ENCODE measurements at places on chromosomes 3 and 15. TPM values are rescaled to one million over a fixed set of nuclear protein-coding genes. Genes with fewer than 3 reads are reported as not detected.

The SPRED1 gene
- total RNA-seq: 55.7 TPM

The PHLDB2 gene
- total RNA-seq: 82.1 TPM

The PSTPIP1 gene
- not detected for total RNA-seq

The NAALADL2 gene
- 16.4 TPM for total RNA-seq

The RASGRP1 gene
- total RNA-seq: 9.5 TPM

The GRM2 gene
- not detected for total RNA-seq

The CLDN16 gene
- total RNA-seq: 0.43 TPM

The ZNF385D gene
- 0.64 TPM for total RNA-seq

The ZNF80 gene
- not detected for total RNA-seq

The DAZL gene
- not detected for total RNA-seq

The NCKIPSD gene
- total RNA-seq: 17.7 TPM

The SLC51B gene
- total RNA-seq: not detected

The GPR87 gene
- total RNA-seq: 0.43 TPM

The GNAI2 gene
- total RNA-seq: 297 TPM

The PPP1R2 gene
- 81.5 TPM for total RNA-seq

The MINAR1 gene
- 2.3 TPM for total RNA-seq

The CILP gene
- under 0.01 TPM for total RNA-seq

The PLSCR2 gene
- total RNA-seq: not detected

The UROC1 gene
- under 0.01 TPM for total RNA-seq

The SH2D7 gene
- not detected for total RNA-seq

The COLQ gene
- total RNA-seq: 0.43 TPM

The ABHD17C gene
- 12.1 TPM for total RNA-seq

The XXYLT1 gene
- total RNA-seq: 33.5 TPM

The STT3B gene
- 187 TPM for total RNA-seq

The C3orf20 gene
- not detected for total RNA-seq

The SNTN gene
- not detected for total RNA-seq

The GPR27 gene
- not detected for total RNA-seq

The LRTM1 gene
- not detected for total RNA-seq

The SEMA5B gene
- not detected for total RNA-seq

The FGD5 gene
- under 0.01 TPM for total RNA-seq

The C15orf62 gene
- total RNA-seq: under 0.01 TPM

The PTH1R gene
- 2.6 TPM for total RNA-seq

The LRRN1 gene
- total RNA-seq: under 0.01 TPM

The ETV5 gene
- 54.8 TPM for total RNA-seq

The HHATL gene
- not detected for total RNA-seq

The LYZL4 gene
- not detected for total RNA-seq

The EOMES gene
- total RNA-seq: not detected

The STX19 gene
- not detected for total RNA-seq

The POC1A gene
- 5.6 TPM for total RNA-seq

The TRIM59 gene
- total RNA-seq: 29.6 TPM

The CDC25A gene
- 9.9 TPM for total RNA-seq

The CLSTN2 gene
- total RNA-seq: 7.3 TPM

The GOLGA8H gene
- under 0.01 TPM for total RNA-seq

The WDR72 gene
- total RNA-seq: not detected

The SHQ1 gene
- total RNA-seq: 30.2 TPM

The FMN1 gene
- 8.6 TPM for total RNA-seq

The RASA2 gene
- total RNA-seq: 18.1 TPM

The LDHAL6B gene
- not detected for total RNA-seq

The TM4SF1 gene
- total RNA-seq: 52.2 TPM

All from fibroblast of villous mesenchyme (primary cell).